ENCODE measurements at places on chromosomes 6 and 20.

GRCh38 chr20:137668-138490, 4.5 kb upstream of the DEFB126 start:
- DNase-seq: no peak

- no peak for DNase-seq
These were observed 874 bp downstream of the CD83 start for GRCh38 chr6:14118446-14118845.

DNA sequence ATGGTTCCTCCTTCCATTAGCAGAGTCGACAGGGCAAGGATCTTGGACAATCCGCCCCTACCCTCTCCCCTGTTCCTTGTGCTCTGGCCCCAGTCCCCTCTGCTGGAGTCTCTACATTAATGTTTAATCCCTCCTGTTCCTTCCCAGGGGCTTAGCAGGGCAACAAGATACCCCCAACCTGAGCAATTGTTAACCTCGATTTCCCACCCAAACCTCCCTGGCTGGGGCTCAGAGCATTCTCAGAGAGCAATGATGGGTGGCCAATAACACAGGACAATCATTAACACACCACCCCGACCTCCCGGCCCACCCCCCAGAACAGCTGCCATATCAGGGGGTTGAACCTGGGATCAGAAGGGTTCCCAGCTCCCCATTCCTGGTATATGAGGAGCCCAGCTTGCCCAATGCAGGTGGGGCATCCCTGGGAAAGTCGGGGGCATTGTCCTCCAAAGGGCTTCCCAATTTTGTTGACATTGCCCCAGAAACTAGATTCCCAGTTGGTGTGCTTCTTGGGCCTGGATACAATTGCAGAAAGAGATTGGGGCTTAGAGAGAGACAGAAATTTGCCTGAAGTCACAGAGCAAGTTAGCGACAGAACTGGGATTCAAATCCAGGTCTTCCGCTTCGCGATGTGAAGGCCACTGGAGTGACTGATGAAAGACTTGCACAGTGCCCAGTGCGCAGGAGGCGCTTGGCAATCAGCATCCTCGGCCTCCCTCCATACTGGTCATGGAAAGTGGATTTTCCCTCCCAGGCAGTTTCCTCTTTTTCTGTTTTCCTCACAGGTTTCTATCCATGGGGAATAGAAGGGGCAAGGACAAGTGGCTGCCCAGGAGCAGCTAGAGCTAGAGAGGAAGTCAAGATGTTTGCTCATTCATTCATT, 59.6 kb upstream of the TTPAL start:
- DNase-seq: no peak

GRCh38 chr6:7914991-7915789, 4.6 kb upstream of the TXNDC5 start:
- DNase-seq: peak; percentile 70

GRCh38 chr6:170211404-170212025, 79.4 kb downstream of the DLL1 start:
- DNase-seq: no peak

DNA sequence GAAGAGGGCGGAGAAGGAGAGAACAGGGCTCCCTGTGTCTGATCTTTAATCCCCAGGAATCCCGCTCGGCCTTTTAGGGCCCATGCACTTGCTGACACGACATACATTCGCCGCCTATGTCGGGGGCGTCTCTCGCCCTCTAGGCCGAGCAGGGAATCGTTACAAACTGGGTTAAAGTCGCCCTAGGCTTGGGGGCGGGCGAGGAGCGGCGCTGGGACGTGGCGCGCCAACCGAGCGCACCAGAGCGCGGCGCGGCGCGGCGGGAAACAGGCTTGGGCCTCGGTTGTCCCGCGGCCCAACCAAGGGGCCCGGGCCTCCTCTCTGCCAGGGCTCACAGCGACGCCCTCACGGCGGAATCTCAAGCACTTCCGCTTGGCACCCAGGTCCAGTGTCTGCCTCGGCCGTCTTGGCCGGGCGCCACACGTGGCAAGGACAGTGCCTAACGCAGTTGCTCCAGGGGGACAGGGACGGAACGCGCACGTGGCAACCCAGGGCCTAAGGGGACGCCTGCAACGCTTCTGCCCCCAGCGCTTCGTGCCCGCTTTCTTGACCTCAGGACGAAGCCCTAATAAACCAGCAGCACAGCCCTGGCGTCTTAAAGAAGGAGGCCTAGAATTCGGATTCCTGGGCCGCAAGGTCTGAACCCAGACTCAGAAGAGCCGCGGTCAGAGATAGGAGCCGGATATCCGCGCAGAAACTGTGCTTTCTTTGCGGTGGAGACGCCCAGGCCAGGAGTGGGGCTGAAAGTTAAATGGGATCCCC, 71.5 kb downstream of the NCR2 start:
- DNase-seq: no peak

GRCh38 chr6:27136978-27137814, 110.3 kb upstream of the PRSS16 start:
- no peak for DNase-seq

DNA sequence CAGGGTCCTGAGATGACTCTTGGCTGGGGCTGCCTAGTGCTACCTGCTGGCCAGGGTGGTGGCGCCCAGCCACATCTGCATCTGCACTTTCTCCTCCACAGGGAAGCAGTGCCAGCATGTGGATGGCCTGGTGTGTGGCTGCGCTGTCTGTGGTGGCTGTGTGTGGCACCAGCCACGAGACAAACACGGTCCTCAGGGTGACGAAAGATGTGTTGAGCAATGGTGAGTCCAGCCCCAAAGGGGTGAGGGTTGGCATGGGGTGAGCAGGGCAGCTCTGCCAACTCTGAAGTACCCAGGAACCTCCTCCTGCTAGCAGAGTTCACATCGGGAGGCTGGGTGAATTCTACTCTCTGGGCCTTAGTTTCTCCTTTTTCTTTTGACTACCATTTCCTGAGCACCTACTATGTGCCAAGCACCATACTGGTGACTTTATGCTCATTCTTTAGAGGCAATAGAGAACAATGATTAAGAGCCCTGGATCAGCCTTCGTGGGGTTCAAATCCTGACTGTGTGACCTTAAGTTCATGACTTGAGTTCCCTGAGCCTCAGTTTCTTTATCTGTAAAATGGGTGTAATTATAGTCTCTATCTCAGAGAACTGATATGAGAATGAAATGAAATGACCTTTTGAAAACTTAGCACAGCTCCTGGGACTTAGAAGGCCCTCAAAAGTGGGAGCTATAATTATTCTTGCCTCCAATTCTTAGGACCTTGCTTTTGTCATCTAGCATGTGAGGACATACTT, 2.1 kb downstream of the BPIFB4 start:
- DNase-seq: no peak

DNA sequence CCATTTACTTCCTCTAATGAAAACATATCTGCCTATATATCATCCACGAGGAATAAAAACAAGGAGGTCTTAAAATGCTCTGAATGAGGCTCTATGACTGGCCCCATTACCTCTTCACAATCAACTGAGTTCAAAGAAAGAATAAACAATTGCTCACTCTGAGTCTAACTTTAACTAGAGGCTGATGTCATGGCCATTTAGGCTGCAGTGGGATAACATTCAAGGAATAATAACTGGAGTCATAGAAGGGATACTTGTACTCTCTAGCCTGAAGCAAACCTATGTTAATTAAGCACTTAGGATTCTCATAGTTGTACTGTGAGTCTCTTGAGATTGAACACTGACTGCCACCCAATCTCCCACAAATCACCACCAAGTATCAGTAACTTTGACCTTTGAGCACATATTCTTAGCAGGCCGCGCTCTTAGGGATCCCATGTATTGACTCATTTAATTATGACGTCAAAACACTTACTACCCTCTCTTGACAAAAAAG, 70.2 kb downstream of the PERP start:
- DNase-seq: no peak

- DNase-seq: no peak
These were observed 38.8 kb downstream of the SUMO4 start for GRCh38 chr6:149438855-149439254.

- no peak for DNase-seq
These were observed 12.1 kb upstream of the NEDD9 start for GRCh38 chr6:11244387-11245126.

GRCh38 chr6:85126485-85127167, 323.3 kb upstream of the NT5E start:
- DNase-seq: peak; percentile 10

- no peak for DNase-seq
These were observed 81.4 kb upstream of the DUSP22 start for GRCh38 chr6:210778-211374.

GRCh38 chr6:169266746-169267591, 13.3 kb upstream of the THBS2 start:
- no peak for DNase-seq

GRCh38 chr6:112466373-112467151, 119.4 kb downstream of the RFPL4B start:
- no peak for DNase-seq

DNA sequence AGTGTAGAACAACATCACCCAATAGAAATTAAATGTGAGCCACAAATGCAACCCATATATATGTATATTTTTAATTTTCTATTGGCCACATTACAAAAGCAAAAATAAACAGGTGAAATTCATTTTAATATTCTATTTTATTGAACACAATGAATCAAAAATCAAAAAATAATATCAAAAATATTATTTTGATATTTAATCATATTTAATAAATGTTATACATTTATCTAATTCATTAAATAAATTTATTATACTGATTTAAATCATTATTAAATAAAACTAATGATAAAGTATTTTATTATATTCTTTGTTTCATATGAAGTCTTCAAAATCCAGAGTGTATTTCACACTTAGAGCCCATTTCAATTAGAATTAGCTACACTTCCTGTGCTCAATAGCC, 98.4 kb upstream of the MANEA start:
- no peak for DNase-seq
